ENCODE measurements at places on chromosomes 13 and 19.
A peak's percentile ranks its signal among the peaks of the same experiment; 100 is the strongest.

DNA sequence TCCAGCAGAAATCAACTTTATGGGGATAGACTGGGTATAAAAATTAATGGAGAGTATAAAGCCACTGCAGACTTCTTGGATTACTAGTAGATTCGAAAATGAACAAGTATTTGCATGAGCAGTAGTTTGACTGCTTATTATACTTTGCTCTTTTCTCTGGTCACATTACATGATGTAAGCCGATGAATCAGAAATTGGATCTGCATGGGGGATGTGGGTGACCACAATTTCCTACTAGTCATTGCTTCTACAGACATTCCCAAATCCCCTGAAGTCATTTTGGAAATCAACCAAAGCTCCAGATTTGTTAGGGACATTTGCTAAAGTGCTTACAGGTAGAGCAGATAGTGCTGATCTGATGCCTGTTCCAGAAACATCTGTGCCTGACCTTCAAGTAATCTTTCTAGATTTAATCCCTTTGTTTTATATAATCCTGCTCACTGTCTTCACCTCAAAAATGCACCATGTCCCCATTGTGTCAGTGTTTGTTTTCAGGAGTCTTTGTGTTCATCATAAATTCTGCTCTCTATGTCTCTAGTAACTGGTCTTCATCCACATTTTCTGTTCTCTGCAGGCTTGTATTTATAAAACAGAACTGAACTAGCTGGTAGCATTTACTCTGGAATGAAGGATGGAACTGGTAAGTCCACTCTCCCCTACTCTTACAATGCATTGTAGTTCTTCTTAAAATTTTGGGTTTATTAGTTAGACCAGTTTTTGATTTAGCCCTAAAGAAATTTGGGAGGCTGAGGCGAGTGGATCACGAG is 201.5 kb upstream of the CSNK1A1L start:
- no peak for DNase-seq

- DNase-seq = peak; percentile 20
Observed at GRCh38 chr19:35559281-35559659, 4.2 kb downstream of the ATP4A start.

DNA sequence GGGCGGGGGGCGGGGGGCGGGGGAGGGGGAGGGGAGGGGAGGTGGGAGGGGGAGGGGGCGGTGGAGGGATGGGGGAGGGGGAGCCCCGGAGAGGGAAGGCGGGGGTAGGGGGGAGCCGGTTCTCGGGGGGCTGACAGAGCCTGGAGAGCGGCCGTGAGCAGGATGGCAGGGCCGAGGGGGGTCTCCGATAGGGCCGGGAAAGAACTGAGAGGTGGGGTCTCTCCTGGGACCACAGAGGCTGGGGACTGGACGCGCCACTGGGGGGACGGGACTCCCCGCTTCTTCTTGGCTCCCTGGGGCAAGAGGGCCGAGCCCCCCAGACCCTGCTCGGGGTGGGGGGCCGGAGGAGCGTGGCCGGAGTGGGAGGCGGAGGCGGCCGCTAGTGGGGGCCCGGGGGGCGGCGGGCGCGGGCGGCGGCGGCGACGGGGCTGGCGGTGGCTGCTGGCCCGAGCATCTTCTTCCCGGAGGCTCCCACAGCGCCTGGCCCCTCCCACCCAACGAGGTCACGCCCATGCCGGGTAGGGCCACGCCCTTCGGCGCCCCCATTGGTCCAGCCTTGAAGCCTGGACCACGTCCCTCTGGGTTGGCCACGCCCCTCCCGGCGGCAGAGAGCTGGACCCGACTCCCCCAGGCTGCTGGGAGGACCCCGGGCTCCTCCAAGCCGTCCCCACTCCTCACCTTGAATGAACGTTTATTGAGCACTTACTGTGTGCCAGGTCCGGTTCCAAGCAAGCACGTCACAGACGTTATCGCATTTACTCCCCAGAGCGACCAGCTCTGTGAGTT is at the start of gene NOVA2:
TSS of gene NOVA2 (minus strand) at position 313 of the 786 bp plus-strand sequence. CDS start 514 bp downstream, outside the sequence.
- peak; percentile 80 for DNase-seq

DNA sequence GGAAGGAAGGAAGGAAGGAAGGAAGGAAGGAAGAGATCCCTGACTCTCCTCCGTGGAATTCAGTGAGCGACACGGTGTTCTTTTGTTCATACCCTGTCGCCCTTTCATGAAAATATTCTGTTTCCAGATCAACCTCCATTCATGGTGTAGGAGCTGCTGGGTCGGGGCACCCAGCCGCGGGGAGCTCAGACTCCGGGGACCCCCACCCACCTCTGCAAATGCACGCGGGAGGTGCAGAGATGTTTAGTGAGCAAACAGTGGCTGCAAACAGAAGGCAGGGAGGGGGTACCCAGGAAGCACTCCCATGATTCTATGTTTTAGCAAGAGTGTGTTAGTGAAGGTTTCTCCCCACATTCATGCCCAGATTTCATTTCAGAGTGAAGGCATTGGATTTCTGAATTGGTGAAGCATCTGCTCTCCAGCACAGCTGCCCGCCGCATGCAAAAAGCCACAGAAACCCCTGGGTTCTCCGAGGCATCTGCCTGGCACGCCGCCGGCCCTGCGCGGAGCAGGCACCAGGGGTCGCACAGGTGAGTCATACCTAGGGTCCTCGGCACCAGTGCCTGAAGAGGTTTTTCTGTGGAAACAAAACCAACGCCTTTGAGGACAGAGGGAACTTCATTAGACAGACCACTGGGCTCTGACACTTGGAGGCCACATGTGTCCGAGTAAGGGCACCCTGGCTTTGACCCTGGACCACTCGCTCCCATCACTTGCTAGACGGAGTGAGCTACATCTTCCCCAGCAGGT is 80.6 kb downstream of the ZNF557 start:
- DNase-seq = no peak

DNA sequence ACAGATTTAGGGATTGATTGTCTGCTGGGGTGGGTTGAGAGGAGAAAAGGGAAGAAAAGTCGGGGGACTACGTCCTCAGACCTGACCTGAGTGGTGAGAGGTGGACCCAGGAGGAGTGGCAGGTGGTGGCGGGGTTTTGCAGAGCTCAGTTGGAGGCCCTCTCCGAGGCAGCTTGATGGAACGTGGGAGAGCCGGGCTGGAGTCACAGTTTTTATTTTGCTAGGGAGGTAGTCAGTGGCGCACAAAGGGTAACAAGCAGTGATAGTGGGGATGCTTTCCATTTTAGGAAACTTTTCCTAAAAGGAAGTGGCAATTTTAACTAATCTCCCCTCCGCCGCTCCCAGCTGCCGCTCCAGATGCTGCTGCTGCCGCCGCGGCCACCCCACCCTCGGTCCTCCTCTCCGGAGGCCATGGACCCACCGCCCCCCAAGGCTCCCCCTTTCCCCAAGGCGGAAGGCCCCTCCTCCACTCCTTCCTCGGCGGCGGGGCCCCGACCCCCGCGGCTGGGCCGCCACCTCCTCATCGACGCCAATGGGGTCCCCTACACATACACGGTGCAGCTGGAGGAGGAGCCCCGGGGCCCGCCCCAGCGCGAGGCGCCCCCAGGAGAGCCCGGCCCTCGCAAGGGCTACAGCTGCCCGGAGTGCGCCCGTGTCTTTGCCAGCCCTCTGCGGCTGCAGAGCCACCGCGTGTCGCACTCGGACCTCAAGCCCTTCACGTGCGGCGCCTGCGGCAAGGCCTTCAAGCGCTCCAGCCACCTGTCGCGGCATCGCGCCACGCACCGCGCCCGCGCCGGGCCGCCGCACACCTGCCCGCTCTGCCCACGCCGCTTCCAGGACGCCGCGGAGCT is 1.1 kb upstream of the ZNF581 start:
- peak; percentile 48 for DNase-seq

DNA sequence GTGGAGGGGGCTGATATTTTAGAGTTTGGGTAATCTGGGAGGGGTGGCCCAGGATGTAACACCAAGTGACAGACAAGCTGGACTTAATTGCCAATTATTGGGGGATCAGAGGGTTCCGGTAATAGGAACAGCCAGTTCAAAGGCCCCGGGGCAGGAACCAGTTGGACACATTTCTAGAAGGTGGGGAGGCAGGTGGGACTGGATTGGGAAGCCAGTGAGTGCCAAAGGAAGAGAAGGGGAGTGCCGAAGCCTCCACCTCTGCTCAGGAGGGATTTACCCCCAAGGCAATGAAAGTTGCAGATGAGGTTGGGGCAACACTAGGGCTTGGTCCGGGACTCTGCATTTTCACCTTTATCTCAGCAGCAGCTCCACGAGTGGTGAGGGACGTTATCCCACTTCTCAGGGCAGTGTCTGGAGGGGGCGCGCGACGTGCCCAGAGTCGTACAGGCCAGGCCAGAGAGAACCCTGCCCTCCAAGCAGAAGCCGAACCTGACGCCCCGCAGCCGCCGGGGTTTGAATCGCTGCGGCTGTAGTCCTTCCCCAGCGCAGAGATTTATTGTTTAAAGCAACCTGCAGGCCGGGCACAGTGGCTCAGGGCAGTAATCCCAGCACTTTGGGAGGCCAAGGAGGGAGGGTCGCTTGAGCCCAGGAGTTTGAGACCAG is 5.7 kb upstream of the JUND start:
- DNase-seq = no peak

GRCh38 chr13:64289702-64290101 is 2874.1 kb upstream of the PCDH20 start:
- no peak for DNase-seq

- no peak for DNase-seq
Observed at GRCh38 chr19:11168568-11168967, 13.0 kb upstream of the SPC24 start.

- no peak for DNase-seq
Observed at GRCh38 chr13:45332036-45332830, 8.8 kb downstream of the TPT1 start.

- peak; percentile 20 for DNase-seq
Observed at GRCh38 chr19:55447421-55448174, 4.5 kb upstream of the SHISA7 start.
